AG09319 (cell line): ENCODE measurements at places on chromosomes 3 and 15.

DNA sequence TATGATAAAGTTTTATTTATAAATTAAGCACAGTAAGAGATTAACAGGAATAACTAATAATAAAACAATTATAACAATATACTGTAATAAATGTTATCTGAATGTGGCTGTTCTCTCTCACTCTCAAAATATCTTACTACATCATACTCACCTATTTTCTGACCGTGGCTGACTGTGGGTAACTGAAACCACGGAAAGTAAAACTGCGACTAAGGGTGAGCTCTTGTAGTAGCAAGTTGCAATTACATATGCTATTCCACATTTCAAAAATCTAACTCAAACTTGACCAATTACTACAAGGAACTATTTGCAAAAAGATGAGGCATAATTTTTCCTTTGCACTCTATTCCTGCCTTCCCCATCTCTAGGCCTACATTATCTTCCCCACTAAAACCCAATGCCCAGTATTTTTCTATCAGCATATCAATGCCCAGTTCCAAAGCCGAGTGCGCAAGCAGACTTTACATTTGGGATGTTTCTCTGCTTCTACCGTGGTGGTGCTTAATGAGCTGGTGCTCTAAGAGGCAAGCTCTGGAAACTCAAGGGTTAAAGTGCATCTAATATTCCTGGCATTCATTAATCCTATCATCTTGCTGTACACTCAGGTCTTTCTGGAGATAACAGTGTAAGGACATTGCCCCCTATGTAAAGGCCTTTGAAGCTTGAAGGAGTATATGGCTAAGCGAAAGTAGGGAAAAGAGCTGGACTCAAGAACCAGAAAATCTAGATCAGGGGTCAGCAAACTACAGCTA, 6.7 kb downstream of the PCYT1A start:
- DNase-seq, result no peak

DNA sequence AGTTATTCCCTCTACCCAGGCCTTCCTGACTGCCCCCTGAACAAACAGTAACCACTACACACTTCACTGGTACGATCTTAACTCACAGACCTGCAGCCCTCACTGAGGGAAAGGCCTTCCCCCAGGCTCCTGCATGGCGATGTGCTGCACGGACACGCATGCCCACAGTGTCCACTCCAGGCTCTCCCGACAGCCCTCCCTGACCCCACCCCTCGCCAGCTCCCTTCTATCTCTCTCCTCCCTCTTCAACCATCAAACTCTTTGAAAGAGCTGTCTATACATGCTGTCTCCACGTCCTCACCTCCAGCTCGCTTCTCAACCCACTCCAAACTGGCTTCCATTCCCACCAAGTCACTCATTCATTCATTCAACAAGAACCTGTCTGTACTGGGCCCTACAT, 3.9 kb downstream of the SCN5A start:
- DNase-seq, result no peak

DNA sequence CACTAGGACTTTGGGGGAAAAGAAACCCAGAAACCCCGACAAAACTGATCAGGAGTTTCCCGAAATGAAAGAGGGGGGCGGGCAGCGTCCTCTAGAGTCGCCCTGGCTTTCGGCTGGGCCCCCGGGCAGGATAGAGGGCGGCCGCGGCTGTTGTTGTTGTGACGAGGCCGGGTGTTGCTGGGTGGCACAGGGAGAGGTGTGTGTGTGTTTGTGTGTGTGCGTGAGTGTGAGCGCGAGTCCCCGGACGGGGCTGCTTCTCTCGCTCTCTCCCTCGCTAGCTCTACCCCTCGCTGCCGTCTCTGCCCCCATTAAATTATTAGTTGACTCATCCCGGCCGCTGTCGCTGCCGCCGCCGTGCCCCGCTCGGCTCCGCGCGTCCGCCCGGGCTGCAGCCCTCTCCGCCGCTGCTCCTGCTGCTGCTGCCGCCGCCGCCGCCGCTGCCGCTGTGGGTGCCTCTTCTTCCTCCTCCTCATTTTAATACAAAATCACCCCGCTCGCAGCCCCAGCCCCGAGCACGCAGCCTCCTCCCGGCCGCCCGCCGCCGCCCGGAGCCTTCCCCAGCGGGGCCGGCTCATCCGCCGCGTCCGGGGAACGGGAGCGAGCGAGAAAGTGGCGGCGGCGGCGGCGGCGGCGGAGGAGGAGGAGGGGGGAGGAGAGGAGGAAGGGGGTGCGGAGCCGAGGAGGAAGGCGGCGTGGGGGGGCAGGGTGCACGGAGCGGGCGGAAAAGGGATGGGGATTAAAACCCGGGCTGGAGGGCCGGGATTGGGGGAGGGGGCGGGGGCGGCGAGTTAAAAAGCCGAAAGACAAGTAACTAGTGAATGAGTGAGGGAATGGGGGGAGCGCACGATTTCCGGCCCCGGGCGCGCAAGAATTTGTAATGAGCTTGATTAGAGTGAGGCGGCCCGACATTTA, at the start of gene SATB1:
TSS of gene SATB1 (minus strand) at position 611 of the 912 bp plus-strand sequence. CDS start 4,372 bp downstream, outside the sequence.
- DNase-seq, result no peak

GRCh38 chr3:96814651-96815567, 515 bp downstream of the EPHA6 start:
- DNase-seq, result no peak

- no peak for DNase-seq
Measured at GRCh38 chr15:27214032-27214431, 243.1 kb downstream of the GABRG3 start.

GRCh38 chr15:25600751-25601150, 161.9 kb upstream of the UBE3A start:
- DNase-seq, result no peak

GRCh38 chr15:94196531-94196930, 34.8 kb upstream of the MCTP2 start:
- no peak for DNase-seq
